ENCODE measurements at places on chromosomes 2 and 18.
A peak's percentile ranks its signal among the peaks of the same experiment; 100 is the strongest.

DNA sequence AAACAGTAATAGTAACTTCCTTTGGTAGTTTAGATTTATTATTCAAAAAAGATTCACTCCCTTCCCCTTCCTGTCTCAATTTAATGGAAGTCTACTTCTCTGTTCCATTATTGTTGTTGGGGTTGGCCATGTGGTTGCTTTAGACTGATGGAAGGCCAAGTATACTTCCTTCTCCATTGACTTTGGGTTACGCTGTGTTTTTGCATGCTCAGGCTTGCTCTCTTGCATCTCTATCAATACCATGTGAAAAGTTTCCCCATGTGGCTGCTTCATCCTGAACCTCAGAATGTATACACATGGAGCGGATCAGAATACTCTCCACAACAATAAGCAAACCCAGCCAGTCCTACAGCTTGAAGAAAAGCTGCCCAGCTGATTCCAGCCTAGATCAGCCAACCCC is 20.3 kb downstream of the CFAP210 start:
- DNase-seq, result no peak

DNA sequence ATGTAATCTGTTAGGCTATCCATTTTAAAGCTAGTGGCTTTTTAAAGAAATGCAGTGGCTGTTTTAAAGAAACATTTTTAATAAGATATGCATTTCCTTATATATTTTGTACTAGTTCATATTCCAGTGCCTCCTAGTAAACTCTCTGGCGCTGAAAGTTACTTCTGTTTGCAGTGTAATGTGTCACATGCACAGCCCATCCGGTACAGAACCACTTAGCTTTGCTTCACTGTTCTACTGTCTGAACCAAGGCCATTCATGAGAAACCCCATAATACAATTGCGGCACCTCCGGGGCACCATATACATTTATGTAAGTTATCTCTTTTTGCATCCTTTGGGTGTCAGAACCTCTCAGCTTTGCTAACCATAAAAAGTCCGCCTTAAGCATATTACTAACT is 114.6 kb upstream of the KCTD1 start:
- no peak for DNase-seq

DNA sequence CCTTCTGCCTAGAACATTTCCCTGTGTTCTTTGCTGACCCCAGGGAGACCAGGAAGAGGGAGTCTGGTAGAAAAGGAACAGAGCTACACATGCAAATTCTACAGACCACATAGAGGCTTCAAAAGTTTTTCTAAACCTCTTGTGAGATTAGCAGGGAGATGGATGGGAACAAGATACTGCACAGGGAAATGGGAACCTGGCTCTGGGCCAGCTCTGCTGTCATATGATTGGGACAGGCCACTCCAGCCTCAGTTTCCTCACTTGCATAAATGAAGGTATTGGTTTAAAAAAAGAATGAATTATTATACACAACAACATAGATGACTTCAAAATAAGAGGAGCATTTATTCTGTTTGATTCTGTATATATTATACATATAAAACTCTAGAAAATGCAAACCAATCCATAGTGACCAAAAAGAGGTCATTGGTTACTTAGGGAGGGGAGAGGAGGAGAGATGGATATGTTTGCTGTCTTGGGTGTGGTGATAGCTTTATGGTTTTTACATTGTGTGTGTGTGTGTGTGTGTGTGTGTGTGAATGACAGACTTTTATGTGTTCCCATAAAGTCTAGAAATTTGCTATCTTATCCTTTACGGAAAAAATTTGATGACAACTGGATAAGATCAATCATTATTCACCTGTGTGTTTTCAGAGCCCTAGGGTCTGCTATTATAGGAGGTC is 115.5 kb downstream of the MGAT5 start:
- no peak for DNase-seq

- DNase-seq, result no peak
Measured at GRCh38 chr2:181563101-181563692, 93.7 kb downstream of the CERKL start.

GRCh38 chr18:24006712-24007313 is 7.7 kb upstream of the TTC39C start:
- no peak for DNase-seq

DNA sequence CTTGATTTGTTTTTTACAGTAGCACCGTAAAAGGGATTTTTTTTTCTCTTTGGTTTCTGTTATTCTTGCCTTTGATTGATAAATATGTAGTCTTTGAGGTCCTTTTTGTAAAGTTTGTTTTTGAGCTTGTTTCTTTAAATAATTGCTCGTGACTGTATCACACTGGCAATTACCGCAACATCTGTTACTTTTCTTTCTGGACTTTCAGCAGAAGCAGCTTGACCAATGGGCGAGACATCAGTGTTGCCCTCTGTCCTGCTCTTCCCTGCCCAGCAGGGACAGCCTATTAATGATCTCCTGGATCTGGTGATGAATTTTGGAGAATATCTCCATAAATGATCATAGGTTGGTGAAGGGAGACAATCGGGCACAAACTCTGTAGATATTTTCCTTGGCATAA is 74.9 kb downstream of the TDRD15 start:
- no peak for DNase-seq

GRCh38 chr2:123659120-123659519 is 366.0 kb upstream of the CNTNAP5 start:
- DNase-seq, result no peak

- no peak for DNase-seq
Measured at GRCh38 chr2:111160758-111161157, 40.0 kb downstream of the BCL2L11 start.

GRCh38 chr18:13553449-13553848 is 172.9 kb downstream of the FAM210A start:
- no peak for DNase-seq

DNA sequence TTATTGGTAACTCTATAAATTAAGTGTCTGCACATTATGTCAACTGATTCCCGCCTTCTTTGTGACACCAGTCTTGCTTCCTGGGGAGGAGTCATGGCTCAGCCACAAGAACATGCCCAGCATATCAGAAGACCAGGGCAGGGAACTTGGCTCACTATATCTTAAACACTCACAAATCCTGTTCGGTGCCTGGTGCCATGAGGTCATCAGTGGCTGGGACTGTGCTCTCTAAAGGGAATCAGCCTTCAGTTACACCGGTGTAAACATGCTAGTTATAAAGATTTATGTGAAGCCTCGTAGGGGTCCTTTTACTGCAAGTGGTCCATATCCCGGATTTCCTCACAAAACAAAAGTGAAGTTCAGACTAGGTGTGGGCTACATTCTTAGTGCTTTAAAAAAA is 73.1 kb upstream of the ZNF521 start:
- no peak for DNase-seq

DNA sequence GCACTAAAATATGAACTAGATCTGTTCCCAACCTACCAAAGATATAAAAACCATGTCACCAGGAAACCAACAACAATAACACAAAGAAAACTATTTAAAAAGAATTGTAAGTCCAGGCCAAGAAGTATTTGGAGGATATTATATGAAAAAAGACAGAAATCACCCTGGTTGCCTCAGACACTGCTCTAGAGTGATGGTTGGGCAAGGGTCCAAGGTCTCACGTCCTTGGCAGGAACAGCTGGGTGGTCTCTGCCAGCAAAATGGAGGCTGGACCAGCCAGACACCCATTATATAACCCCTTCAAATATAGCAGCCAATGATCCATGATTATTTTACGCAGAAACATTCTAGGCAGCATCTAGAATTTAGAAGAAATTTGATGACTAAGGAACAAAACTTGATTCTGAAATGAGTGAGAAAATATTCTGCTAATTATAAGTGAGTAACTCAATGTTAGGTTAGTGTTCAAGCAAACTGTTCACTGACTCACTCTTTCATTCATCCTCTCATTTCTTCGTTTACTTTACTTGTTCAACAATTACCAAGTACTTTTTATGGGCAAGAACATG is 35.4 kb downstream of the MRPL35 start:
- no peak for DNase-seq

DNA sequence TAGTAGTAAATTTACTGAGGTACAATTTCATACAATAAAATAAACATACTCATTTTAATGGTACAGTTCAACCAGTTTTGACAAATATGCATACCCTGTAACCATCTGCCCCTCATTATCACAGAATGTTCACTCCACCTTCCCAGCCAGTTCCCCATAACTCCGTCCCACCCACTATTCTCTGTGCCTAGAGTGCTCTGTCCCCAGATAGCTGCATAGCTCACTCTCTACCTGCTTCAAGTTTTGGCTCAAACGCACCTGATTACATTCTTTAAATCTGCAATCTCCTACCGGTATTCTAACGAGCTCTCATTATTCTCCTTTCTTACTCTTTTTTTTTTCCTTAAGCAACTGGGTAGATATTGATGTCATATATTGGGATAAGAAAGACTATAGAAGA is 161.9 kb upstream of the SMAD7 start:
- DNase-seq, result no peak

DNA sequence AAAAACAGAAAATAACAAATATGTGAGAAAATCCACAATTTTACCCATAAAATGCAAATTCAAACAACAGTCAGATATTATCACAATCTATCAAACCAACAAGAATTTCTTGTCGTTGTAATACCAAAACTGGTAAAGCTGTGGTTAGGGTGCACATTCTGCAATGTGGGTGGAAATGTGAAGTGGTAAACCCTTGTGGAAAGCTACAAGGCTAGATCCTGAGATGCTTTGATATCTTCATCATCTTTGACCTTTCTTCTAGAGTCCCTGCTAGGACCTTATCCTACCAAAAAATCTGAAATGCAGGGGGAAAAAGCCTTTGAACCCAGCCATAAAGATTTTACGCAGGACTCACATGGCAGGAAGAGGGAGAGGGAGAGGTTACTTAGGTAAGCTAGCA is 17.2 kb upstream of the ATG16L1 start:
- no peak for DNase-seq

- peak; percentile 7 for DNase-seq
Measured at GRCh38 chr18:76493213-76494161, 1.6 kb downstream of the ZNF516 start.

DNA sequence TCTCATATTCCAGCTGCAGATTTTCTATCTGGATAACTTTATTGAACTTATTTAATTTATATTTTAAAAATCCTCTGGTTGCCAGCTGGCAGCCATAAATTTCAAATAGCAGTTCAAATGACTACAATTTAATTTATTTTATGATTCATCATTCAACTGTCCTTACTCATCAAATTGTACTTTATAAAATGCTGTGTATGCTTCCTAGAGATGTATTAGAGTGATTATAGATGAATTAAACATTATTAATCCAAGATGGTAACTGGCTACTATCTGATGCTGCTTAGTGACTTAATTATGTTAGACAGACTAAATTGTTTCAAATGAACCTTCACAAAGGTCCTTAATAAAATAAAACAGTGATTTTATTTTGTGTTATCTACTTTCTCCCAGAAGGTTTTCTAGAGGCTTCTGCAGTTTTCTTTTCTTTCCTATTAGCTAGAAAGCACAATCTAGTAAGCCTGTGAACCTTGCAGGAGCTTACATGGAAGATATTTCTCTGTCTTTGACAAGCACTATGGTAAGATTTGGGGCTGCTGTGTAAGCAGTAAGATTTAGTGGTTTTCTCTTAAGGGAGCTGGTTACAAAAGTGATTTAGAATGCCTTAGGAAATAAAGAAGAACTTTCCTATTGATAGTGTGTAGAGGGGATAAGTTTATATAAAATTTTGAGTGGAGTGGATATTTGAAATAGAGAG is 322.3 kb downstream of the FSIP2 start:
- no peak for DNase-seq

DNA sequence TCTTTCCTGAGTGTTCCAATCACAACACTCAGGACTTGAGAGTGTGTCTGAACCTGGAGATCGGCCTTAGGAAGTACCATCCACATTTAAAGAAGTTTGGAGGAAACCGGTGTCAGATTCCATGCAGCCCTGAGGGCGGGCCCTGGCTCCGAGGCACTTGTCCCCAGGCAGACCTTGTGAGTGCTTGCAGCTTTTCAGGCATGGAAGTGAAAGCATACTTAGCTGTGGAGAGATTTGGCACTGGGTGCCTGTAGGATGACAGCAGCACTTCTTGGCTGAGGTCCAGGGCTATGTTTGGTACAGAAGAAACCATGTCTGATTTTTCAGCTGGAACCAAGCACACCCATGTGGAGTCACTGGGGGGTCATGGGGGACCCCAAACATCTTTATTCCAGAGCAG is 230.8 kb downstream of the SEPTIN10 start:
- DNase-seq, result no peak

- DNase-seq, result peak; percentile 74
Measured at GRCh38 chr2:191678437-191679100, 633 bp downstream of the NABP1 start.

DNA sequence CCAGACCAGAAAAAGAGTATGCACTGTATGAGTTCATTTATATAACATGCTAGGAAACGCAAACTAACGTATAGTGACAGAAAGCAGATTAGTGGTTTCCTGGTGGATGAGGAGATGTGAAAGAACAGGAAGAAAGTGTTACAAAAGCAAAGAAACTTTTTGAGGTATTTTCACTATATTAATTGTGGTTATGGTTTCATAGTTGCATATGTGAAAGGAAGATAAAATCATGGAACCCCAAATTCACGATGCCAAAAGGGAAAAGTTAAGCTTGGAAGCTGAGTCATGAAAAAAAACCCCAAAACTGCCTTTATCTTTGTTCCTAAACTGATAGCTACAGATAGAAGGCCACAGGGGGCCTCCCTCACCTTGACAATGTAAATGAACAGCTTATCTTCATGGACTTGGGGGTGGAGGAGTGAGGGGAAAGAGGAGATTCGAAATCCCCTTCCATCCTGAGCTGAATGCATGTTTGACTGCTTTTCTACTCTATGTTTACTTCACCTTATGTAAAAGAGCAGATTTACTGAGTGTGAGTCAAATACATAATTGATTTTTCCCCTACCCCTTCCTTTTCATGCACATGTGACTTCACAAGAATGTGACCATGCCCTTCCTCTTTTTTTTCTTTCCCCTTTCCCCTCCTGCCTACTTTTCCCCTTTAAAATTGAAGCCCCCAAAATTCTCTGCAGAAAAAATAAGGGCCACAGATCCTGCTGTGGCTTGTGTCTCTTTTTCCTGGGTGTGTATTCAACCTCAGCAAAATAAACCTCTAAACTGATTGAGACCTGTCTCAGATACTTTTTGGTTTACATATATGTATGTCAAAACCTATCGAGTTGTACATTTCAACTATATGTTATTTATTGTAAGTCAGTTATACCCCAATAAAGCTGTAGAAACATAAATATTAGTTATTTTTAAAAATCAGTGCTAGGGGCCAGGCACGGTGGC is 100.1 kb upstream of the TLK1 start:
- no peak for DNase-seq

DNA sequence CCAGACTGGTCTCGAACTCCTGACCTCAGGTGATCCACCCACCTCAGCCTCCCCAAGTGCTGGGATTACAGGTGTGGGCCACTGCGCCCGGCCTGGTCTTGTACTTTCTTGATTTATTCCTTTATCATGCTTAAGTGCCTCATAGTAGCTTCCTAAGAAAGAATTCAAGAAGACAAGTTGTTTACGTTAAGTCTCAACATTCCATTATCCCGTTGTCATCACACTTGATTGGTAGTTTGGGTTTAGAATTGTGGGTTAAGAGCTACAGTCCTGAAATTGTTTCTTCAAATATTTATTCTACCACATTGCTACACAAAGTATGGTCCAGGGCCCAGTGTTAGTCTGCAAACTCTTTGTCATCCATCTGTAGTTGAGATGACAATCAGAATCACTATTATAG is 194.0 kb downstream of the VWC2L start:
- DNase-seq, result no peak

Measured in stimulated activated CD4-positive, alpha-beta T cell treated with anti-CD3 and anti-CD28 coated beads, Interleukin-4, amount 100 ng/mL, for 4 hours (primary cell).